ENCODE measurements at places on chromosomes 12 and 14.

DNA sequence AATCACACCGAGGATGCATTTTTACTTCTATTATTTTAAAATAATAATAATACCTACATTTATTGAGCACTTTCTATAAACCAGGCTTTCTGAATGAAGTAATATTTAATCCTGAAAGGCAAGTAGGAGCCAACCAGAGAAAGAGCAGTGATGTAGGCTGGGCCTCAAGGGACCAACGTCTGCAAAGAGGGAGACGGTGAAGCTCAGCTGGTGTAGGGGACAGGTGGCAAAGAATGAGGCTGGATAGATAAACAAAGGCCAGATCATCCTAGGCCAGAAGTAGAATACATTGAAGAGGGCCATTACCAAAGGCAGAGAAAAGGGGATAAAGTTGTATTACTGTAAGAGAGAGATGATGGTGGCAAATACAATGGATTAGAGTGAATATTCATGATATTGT is 810 bp upstream of the TMBIM4 start:
- no peak for DNase-seq

DNA sequence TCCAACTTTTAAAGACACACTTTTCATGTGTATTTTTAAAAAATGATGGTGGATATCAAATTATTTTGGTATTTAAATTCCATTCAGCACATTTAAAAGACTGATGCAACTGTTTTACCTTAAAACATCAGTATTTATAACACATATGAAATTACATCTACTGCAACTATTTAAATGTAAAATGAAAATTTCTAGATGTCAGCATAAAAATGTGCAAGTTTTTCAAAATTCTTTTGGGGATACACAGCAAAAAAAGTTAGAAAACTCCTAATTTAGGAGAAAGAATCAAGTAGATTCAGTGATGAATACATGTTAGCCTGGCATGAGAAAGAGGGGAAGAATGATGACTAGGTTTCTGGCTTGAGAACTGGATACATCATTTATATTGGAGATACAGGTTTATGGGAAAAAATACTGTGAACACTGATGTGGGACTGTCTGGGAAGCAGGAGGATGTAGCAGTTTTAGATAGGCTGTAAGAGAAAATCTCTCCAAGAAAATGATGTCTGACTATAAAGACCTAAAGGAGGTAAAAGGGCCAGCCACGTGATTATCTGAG is 9.2 kb downstream of the SOS2 start:
- DNase-seq = no peak

GRCh38 chr12:23944067-23944466 is 5.4 kb downstream of the SOX5 start:
- DNase-seq = no peak

- peak; percentile 55 for DNase-seq
Observed at GRCh38 chr14:72024043-72024407, 91.8 kb downstream of the RGS6 start.

GRCh38 chr12:45415393-45415817 is 199.5 kb downstream of the ANO6 start:
- DNase-seq = peak; percentile 93

DNA sequence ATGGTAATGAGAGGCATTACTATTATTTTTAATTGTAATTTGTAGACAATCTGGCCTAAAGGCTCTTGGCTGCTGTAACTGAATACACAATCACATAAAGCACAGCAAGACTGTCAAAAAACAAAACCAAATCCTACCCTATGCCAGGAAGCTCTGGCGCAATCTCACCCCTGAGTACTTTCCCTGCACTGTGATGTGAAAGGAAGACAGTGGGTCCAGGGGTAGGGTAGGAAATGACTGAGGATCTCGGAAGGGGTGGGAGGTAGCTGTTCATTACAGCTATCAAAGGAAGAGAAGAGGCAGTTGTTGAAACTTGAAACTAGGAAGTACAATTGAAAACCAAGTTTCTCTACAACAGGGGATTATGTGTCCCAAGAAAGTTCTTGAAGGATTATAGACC is 202.8 kb downstream of the ANO2 start:
- no peak for DNase-seq

GRCh38 chr14:85911044-85911443 is 381.1 kb downstream of the FLRT2 start:
- DNase-seq = no peak

DNA sequence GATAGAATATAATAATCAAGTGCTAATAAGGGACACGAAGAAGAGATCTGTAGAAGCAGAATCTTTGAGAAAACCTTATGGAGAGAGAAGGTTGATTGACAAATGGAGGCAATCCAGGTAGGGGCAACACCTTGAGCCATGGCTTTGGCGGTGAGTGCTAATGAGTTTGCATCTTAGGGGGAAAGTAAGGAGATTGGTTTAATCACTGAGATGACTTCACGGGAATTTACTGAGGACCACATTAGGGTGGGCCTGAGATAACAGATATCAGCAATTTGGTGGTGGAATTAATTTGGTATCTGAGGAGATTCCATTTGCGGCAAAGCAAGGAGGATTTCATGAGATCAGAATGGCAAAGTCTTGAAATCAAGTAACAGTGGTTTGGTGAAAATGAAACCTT is 1.8 kb upstream of the LARP4 start:
- DNase-seq = no peak

DNA sequence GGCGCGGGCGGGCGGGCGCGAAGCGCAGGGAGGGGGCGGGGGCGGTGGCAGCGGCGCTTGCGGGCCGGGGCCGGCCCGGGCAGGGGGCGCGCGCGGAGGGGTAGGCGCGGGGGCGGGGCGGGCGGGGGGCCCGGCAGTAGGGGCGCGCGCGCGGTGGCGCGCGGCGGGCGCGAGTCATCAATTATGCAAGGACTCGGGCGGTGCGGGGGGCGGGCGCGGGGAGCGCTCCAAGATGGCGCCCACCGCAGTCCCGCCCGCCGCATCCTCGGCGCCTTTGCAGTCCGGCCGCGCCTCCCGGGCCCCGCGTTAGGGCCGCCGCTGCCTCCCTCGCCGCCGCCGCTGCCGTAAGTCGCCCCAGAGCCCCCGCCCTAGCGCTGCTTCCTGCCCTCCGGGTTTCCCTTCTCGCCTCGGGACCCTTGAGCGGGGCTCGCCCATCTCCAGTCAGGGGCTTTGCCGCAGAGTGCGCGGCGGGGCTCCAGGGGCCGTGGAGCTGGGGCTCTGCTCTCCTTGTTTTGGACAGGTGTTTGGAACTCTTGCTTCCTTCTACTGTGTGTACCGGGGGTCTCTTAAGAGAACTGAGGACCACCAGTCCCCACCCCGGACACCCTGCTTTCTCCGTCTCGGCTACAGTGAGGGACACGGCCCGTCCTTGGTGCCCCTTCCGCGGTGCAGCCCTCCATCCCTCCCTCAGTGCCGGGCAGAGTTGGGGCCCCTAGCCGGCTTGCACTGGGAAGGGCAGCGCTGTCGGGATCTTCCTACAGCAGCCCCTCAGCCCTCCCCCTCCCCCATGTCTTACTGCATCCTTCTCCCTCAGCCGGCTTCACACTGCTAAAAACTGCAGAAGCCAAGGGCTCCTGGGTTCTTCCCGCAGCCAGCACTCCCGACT is at the start of gene SCN8A:
Gene SCN8A, plus strand, starts transcription at position 218 of the 886 bp plus-strand sequence. CDS start 71,585 bp downstream, outside the sequence.
- no peak for DNase-seq

- no peak for DNase-seq
Observed at GRCh38 chr14:104421401-104421821, 158.2 kb upstream of the C14orf180 start.

DNA sequence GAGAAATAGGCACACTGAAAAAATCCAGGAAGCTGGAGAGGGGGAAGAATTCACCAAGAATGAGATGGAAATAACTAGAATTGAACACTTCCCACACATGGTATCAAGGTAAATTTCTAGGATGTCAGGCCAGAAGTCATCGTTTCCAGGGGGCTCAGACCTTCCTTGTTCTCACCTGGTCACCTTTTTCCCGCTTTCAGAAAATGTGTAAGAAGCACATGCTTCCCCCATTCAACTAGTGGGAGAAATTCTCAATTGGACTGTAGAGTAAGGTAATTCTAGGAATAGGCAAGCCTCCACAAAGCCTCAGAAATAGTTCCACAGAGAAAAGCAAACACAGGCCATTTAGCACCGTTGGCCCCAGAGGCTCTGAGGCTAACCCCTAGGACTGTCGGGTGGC is 2.8 kb upstream of the PTMS start:
- no peak for DNase-seq

GRCh38 chr14:101790232-101790631 is 28.7 kb downstream of the PPP2R5C start:
- peak; percentile 77 for DNase-seq

DNA sequence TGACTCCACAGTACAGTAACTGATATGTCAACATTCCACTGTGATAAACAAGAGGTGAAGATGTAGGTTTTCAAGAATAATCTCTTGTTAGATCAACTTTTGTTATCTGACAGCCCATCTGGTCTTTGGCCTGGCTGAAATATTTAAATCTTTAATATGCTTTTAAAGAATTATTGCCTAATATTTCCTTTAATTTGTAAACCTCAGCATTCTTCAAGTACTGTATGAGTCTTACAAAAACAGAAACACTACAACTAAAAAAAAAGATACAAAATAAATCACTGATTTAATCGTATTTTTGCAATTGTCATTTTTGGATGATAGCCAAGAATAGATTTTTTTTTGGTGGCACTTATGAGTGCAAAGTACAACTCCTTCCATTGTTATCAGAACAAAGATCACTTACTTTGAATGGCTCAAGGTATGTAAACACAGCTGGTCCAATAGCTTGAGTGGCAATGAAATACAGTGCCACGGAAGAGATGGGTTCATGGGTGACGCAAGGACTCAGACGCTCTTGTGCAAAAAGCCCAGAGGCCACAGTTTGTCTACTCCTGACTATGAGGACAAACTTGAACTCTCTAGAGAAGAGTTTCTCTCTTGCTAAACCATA is 109.5 kb downstream of the PAX9 start:
- no peak for DNase-seq

DNA sequence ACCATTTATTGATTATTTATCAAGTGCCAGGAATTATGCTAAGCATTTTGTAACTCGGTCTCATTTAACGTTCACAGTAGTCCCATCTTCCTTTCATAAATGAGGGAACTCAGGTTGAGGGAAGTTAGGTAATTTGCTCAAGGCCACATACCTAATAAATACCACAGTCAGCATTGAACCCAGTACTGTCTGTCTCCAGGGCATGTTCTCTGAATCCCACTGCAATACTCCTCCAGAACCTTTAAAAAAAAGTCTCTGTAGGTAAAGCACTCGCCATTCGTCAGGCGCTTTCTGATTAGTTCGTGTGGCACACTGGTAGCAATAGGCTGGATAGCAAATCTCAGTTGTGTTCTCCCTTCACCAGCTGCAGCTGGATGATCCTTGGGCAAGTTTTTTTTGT is 14.3 kb downstream of the SLC17A8 start:
- no peak for DNase-seq

- DNase-seq = no peak
Observed at GRCh38 chr12:10740182-10740581, 17.1 kb upstream of the YBX3 start.

DNA sequence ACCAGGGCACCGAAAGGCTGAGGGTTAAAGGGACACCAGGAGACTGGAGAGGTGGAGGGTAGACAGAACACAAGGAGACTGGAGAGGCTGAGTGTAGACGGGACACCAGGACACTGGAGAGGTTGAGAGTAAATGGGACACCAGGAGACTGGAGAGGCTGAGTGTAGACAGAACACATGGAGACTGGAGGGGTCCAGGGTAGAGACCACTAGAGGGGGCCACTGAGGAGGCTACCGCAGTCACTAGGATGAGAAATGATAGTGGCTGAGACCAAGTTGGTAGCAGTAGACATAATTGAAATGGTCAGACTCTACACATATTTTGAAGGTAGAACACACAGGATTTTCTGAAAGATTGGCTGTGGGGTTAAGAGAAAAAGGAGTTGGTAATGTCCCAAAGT is 68.2 kb downstream of the PAH start:
- DNase-seq = no peak

All from MV-4-11 (cell line).